ENCODE measurements at places on chromosomes 1 and 21.
A peak's percentile ranks its signal among the peaks of the same experiment; 100 is the strongest.

- peak; percentile 16 for DNase-seq
Measured at GRCh38 chr1:154595621-154596020, 12.4 kb downstream of the ADAR start.

- peak; percentile 38 for DNase-seq
Measured at GRCh38 chr1:245380790-245381535, 226.2 kb downstream of the KIF26B start.

DNA sequence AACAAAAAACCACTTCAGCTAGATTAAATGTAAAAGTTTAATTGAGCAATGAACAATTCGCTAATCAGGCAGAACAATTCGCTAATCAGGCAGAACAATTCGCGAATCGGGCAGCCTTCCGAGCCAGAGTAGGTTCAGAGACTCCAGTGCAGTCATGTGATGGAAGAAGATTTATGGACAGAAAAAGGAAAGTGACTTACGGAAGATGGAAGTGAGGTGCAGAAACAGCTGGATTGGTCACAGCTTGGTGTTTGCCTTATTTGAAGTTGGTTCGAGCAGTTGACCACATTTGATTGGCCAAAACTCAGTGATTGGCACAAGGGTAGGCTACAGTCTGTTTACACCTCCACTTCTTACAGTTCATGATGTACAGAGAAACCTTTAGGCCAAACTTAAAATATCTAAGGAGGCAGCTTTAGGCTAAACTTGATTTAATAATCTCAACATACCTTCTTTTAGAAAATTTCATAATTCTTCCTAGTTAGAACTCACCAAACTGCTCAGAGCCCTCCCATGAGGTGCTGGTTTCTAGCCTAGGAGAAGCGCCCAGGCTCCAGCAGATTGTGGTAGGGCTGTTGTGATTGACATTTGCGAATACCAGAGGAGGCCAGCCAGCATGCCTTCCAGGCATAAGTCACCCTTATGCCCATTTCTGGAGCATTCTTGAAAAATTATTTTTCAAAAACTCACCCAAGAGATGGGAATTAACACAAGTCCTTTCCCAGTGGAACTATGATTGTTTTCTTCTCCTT, 22.8 kb upstream of the KCNC4 start:
- peak; percentile 68 for DNase-seq

DNA sequence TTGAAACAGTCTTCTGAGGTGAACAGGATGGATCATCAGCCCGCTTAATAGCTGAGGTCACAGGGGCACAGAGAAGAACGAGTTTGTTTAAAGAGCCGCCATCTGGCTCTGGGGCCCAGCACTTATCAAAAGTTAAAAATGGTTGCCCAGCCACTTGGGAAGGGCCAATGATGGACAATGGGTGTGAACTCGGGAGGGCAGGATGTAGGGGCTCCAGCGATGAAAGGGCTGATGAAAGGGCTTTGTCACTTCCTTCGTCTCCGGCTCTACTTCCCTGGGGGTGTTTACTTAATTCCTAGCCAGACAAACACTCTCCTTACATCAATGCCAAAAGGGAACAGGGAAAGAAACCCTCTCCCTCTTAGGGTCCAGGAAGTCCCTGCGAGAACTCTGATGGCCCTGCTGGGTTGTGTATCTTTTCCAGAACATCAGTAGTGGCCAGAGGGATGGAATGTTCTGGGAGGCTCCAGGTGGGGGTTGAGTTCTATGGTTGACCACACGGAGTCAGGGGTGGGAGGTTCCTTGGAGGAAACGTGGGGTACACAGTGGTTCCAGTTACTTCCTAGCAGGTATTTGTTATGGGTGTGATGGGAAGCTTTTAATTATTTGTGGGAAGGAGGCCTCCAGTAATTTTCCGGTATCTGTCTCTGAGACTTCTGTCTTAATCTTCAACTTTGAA, 9.0 kb upstream of the ABCG1 start:
- DNase-seq: no peak

GRCh38 chr1:30755746-30756145, 1.8 kb downstream of the LAPTM5 start:
- no peak for DNase-seq

DNA sequence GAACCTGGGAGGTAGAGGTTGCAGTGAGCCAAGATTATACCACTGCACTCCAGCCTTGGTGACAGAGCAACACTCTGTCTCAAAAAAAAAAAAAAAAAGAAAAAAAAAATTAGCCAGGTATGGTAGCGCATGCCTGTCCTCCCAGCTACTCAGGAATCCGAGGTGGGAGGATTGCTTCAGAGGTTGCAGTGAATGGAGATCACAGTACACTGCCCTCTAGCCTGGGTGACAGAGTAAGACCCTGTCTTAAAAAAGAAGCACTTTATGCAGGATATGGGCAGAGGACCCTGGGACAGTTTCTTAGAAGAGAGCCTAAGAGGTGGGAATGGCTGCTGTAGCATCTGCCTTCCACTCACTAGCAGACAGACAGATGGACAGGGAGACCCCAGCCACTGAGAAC, 23.0 kb downstream of the IQGAP3 start:
- no peak for DNase-seq

DNA sequence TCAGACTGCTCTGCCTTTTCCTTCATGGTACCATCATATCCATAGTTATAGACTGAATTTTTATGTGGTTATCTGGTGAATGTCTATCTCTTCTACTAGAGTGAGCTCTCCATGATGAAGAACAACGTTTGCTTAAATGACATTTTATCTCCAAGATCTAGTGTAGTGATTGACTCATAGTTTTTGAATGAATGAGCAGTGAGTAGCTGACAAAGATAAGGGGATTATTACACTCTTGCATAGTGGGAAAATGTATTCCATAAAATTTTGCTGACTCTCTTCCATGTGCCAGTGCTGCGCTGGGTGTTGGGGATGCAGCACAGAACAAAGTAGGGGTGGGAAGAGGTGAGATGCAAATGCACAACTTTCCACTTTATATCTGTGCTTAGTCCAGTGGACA, 147.7 kb downstream of the TGFB2 start:
- no peak for DNase-seq

DNA sequence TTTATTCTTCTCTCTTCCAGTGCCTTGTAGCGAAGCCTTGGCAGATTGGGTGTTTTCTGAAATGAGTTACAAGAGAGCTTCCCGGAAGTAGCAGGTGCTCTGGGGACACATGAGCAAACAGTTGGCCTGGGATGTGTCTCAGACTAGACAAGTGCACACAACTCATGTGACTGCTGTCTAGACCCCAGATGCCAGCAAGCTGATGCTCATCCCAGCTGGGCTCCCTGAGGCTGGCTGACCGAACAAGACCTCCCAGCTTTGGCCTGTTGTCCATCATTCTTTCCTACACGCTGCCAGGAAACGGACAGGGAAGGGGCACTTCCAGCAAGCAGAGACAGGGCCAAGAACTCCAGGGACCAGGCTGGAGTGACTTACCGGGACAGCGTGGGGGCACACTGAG, 18.7 kb upstream of the CSF1 start:
- no peak for DNase-seq

DNA sequence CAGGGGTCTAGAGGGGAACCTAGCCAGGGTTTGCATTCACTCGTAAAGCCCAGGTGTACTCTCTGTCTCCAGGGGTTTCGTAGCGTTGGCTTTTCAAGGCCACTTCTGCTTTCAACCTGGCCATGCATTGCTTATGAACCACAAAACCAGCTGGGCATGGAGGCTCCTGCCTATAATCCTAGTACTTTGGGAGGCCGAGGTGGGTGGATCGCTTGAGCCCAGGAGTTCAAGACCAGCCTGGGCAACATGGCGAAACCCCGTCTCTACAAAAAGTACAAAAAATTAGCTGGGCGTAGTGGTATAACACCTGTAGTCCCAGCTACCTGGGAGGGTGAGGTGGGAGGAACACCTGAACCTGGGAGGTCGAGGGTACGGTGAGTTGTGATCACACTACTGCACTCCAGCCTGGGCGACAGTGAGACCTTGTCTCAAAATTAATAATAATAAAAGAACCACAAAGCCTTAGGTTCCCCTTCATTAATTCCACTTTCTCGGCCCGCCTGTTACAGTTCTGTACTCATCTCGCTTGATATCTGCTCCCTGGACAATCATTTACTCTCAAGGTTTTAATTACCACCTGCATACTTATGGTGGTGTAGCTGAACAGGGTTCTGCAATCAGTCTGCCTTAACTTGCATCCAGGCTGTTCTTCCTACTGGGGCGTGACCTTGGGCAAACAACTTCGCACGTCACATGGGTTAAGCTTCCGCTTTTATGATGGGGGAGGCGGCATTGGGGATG, 6.1 kb downstream of the SLC16A4 start:
- DNase-seq: no peak

DNA sequence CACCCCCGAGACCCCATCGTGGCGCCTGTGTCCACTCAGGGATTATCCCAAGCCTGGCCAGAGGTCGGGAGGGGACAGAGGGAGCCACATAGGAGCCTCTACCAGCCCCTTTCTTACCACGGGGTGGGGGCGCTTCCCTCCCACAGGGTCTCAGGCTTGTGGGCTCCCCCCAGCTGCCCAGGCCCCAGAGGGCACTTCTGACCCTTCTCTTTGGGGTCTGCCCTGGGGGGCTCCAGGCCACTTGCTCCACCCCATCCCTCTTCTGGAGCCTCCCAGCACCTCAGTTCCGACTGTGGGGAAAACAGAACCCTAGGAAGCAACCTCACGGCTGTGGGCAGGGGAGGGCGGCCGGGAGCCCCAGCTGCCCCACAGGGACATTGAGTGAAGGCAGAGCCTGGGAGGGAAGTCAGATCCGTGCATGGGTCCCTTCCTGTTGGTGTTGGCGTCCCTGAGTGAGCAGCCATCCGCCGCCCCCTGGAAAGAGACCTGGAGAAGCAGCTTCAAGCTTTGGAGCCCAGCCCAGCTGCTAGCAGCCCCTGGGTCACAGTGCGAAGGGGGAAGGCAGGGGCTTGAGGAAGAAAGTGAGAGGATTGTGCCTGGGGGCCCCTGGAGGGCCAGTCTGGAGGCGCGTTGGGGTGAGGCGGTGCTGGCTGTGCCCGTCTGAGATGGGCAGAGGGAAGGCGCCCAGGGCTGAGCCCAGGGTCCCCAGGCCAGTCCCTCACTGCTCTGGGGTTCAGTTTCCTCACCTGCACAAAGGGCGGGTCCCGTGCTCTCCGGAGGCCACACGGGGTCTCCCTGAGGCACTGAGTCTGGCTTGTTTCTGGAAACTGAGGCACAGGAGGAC, 22.1 kb downstream of the RRP1 start:
- DNase-seq: no peak

DNA sequence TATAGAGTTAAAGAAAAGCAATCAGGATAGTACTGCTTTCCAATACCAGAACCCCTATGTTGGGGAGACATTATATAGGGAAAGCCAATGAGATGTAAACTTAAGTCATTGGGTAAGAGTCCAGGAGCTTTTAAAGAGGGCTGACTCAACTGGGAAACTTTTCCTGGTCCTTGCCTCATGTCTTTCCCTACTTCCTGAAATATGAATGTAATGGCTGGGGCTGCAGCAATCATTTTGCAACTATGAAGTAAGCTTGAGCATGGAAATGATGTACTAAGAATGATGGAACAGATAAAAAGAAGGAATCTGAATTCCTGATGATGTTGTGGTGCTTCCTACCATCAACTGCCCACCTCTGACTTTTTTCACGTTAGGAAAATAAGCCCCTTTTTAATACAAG, 55.7 kb downstream of the WDR3 start:
- no peak for DNase-seq

DNA sequence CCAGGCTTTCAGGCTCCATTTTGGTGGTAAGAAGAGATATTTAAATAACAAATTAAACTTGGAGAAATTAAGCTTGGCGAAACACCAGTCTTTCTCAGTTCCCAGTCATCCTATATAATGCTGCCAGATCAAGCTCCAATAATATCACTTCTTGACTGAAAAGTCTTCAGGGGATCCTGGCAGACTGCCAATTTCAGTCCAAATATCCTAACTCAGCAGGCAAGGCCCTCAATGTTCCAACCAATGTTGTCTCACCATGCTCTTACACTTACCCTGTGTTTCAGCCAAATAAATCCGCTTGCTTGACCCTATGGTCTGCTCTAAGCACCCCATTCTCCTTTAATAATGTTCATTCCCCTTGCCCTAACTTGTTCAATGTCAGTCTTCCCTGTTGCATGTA, 39.9 kb upstream of the BCL10 start:
- DNase-seq: no peak

GRCh38 chr1:164637461-164638375, 78.7 kb downstream of the PBX1 start:
- DNase-seq: peak; percentile 72

DNA sequence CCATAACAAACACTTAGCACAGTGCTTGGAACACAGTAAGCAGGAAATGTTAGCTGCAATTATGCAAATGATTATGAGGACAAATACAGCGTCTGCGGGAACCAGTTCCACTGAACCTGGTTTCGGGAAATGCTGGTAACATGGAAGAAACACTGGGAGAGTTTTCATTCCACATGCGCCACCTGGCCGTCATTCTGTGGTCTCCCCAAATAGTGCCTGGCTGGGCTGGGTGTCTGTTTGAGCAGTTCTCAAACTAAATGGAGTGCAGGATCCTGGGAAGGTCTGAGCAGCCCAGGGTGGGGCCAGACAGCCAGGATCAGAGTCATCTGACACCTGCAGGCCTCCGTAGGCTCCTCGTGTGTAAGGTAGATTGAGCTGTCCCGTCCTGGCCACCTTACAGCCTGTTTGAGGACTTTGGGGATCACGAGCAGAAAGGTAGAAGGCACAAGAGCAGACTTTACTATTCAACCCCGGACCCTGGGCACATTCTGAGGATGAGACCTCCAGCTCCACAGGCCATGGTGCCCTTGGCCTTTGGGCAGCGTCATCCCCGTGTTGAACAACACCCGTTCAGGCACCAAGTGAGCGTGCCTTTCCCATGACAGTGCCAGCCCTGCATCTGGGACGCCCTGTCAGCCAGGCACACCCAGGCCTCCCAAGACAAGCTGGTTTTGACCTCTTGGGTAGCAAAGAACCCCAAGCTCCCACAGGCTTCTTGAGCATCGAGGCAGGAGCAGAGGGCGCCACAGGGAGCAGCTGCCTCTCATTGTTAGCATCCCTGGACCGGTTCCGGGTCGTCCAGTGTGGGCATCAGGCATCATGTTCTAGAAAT, 101.9 kb downstream of the PRDM2 start:
- no peak for DNase-seq

- DNase-seq: no peak
Measured at GRCh38 chr21:28936721-28937120, 56.0 kb downstream of the LTN1 start.

Measured in fibroblast of the aortic adventitia (primary cell).